ENCODE measurements at places on chromosomes 7 and 10. TPM values are rescaled to one million over a fixed set of nuclear protein-coding genes. Genes with fewer than 3 reads are reported as not detected.
A peak's percentile ranks its signal among the peaks of the same experiment; 100 is the strongest.

The SYT15B gene
- 1.6 TPM for total RNA-seq

DNA sequence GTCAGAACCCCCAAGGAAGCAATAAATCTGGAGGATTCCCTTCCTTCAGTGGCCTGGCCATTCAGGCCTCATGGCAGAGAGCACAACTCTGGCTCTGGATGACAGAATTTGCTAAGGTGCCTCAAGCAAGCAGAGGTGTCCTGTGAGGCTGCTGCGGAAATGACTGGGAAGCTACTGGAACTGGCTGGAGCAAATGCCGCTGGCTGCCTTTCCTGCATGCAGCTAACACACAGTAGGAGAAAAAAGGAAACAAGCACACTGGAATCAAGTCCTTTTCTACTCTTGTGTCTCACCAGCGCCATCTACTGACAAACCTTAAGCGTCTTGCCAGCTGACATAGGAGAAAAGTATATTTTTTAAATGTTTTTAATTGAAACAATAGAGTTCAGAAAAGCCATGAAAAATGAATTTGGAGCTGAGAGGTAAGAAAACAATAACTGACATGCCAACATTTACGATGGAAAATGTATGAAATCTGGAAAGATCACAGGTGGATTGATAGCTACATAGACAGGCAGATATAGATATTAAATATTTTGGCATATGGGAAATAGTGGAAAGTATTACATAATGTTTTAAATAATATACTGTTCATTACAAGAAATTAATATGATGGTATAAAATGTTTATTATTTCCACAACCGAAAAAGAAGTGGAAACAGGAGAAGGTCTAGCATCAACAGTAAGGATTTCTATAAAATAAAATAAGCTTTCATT is 951.6 kb downstream of the ANKRD7 start:
- H3K4me1 ChIP-seq = no peaks in the 10 kb centered on the region
- no peak overlapping the region for H3K27ac ChIP-seq
- no peaks in the 10 kb centered on the region for H3K36me3 ChIP-seq
- no peaks in the 10 kb centered on the region for H3K27me3 ChIP-seq
- H3K4me3 ChIP-seq = no peak overlapping the region

DNA sequence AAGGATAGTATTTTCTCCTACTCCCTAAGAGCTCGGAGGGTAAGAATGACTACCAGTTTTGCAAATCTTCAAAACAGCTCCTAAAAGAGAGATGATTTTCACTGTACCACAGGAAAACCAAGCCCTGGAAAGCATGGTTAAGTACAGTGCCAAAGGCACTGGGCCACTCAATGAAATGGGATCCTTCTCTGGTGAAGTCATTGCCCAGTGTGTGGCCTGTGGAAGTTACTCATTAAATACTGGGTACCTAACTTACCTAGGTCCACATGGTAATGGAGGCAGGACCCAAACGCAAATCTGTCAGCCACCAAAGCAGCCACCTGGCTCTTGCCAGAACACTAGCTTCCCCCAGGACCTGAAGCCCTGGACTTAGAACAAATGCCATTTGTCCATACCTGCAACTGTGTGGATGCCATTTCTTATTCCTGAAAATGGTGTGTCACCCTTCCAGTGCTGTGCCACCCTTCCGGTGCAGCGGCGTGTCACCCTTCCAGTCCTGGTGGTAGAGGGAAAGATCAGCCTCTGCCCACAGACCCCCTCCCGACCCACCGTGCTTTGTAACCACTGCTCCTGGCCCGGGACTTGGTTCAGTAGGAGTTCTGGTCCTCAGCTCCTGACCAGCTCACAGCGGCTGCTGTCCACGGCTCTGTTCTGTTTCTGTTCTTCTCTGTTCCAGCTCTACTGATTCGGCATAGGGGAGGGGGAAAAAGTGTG is 659.2 kb downstream of the SDK1 start:
- no peaks in the 10 kb centered on the region for H3K4me1 ChIP-seq
- H3K27me3 ChIP-seq = no peaks in the 10 kb centered on the region
- no peak overlapping the region for H3K27ac ChIP-seq

DNA sequence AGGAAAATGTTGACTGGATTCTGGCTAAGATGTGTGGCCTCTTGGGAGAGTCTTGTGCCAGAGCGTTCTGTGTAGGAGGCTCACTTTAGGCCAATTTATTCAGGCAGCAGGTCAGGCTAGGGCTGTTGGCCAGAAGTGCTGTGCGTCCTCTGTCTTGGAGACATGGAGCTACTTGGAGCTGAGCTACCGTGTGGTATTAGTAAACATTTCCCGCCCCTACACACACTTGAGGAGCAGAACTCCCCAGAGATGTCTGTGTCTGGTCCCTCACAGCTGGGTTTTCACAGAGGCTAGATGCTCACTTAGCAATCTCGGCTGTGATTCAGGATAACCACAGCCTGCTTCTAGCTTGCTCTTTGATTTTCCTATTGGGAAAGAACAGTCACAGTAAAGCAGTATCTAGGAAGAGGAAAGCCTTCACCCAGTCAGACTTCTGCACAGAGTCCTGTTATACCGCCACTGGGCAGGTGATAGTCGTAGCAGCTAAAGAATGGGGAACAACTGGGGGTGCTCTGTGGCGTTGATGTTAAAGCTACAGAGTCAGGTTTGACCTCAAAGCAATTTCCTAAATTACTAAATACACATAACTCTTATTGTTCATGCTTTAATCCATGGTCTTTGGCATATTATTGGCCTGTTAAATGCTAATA is 86.7 kb downstream of the MDFIC start:
- H3K4me3 ChIP-seq = no peak overlapping the region
- peak; percentile 78 for DNase-seq
- H3K36me3 ChIP-seq = no peaks in the 10 kb centered on the region
- peaks cover 36% of the 10 kb centered on the region for H3K4me1 ChIP-seq
- no peaks in the 10 kb centered on the region for H3K27me3 ChIP-seq

Measured in gastrocnemius medialis (tissue), 4 donors.